NCI-H2029 treated with DMSO at 0.1 percent for 48 hours (cell line): ENCODE measurements at places on chromosomes 3 and 15.
A peak's percentile ranks its signal among the peaks of the same experiment; 100 is the strongest.

GRCh38 chr3:39460677-39461076 is 6.8 kb upstream of the MOBP start:
- no peak for DNase-seq

GRCh38 chr3:129597087-129597999 is 9.1 kb downstream of the PLXND1 start:
- DNase-seq = no peak

DNA sequence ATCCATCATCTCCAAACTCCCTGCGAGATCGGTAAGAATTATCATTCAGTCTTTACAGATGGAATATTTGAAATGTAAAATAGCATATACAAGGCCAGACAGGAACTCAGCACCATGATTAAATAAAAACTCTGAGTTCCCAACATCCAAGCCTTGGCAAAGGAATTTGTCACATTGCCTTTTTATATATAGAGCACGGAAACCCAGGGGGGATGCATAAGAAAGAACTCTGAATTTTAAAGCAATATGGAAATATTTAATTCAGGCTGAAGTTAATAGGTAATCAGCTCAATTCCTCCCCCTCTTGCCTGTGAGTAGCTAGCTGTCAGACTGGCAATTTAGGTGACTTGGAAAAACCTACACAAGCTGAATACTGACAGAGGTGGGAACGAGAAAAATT is 217.9 kb upstream of the KCNMB2 start:
- DNase-seq = no peak

DNA sequence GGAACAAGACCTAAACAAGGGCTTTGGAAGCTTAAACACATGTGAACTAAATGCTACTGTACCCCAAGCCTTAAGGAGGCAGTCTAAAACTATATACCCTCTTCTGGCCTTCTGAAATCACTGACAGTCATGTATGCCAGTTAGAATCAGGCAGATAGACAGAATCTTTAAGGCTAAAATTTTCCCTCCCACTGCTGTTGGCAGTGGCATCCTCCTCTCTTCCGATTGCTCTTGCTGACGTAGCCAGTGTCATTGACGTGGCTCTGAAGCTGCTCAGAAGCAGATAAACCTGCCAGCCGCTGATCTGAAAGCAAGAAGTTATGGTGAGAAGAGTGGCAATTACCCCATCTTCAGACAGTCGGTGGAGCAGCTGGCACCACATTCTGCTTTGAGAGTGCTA is 3.3 kb downstream of the RYR3 start:
- DNase-seq = no peak

GRCh38 chr15:68506071-68506470 is 72.7 kb upstream of the CORO2B start:
- DNase-seq = no peak

DNA sequence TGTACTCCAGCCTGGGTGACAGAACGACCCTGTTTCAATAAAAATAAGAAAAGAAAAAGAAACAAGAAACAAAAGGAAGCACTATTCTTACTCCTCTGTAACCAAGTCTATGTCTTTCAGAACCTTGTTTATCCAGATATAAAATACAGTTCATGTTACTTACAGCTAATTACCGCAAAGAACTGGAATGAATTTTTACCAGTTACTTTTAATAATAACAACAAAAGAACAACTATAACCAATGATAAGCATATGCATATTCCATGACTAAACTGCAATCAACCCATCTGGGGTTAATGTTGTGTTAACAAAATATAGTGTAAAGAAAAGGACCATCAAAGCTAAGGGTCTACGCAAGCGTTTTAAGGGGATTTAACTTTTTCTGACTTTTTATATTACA is 123.2 kb downstream of the SNRK start:
- DNase-seq = no peak

DNA sequence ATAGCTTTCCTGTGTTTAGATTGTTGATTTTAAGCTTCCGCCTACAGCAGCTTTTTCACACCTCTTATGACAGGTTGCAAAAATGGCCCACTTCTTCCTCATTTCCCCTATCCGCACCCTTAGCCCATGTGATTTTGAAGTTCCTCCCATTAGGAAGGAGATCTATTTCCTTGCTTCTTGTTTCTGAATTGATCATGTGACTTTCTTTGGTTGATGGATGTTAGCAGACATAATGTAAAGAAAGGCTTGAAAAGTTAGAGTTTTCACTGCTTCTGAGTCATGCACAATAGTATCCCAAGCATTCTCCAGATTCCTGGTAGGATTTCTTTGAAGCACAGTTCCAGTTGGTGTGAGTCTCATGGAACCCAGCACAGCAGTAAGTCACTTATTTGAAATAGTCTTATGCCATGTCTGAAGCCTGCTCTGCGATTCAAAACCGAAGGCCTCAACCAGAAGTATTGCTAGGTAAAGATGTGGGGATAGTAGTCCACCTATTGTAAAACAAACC is 76.6 kb downstream of the EDEM1 start:
- DNase-seq = no peak

- no peak for DNase-seq
These were observed 7.7 kb downstream of the CCRL2 start for GRCh38 chr3:46414739-46415138.

GRCh38 chr3:148493631-148494030 is 204.1 kb upstream of the AGTR1 start:
- no peak for DNase-seq

- DNase-seq = no peak
These were observed 16.0 kb downstream of the TOMM70 start for GRCh38 chr3:100384733-100385525.

- no peak for DNase-seq
These were observed 344.6 kb upstream of the DCBLD2 start for GRCh38 chr3:99246010-99246654.

DNA sequence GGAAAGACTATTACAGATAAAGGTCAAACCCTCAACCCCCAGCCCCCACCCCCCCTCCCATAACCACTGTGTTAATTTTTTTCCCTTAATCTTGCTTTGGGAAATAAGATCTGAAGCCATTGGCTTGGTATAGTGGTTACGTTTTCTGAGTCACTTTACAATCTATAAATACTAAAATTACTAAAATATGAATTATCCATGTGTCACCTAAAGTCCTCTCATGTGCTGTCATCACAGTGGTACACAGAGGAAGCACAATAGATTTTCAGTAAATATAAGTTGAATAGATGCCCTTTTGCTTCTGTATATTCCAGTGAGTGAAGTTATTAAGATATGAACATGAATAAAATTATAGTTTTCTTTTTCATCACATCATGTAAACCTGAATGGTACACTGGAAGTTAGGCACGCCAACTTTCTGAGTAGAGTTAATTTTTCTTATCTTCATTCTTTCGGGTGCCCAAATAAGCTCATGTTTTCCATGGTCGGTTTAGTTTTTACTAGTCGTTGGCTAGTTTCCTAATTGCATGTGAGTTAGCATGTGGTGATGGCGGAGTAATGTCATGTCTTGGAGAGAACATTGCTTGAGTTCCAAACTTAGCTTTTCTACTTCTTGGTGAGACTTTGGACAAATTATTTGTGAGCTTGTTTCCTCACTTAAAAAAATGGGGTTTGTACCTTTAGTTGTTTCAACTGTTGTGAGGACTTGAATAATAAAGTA is 11.5 kb downstream of the PPP4R2 start:
- no peak for DNase-seq

DNA sequence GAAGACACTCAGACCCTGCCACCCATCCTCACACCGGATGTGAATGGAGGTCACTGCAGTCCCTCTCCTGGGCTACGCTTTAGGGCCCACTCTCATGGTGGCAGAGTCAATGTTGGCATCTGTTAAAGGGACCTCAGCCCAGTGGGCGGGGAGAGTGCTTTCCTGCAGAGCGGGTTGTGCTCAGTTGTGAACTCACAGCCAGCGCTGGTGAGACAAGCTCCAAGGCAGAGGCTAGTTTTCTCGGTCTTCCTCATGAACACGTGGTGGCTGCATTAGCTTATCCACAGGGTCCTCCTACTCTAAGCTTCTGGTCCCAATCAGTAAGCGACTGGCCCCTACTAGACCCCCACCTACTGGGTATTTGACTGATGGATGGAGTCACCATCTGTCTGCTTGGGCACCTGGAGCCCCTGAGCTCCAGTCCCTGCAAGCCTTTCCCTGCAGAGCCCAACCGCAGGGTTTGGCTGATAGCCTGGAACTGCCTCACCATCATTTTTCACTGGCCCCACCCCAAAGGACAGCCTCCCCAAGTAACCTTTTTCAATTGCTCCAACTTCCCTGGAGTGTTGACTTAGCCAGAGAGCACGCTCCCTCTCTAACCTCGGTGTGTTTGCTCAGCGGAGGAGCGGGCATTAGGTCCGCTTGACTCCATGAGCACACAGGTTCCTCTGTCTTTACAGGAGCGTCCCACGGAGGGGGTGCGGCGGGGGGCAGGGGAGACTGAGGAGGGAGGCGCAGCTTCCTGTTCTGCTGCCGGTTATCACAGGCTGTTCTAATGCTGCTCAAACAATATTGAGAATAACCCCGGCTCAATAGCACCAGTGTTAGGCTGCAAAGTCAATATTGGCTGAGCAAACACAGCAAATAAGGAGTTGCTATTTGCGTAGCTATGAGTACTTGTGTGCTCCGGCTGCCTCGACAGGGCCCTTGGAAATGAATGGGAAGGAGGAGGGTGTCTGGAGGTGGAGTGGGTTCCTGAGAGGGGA is 141.7 kb downstream of the RPLP1 start:
- DNase-seq = peak; percentile 93

GRCh38 chr3:152176998-152177397 is 91.7 kb upstream of the MBNL1 start:
- no peak for DNase-seq

DNA sequence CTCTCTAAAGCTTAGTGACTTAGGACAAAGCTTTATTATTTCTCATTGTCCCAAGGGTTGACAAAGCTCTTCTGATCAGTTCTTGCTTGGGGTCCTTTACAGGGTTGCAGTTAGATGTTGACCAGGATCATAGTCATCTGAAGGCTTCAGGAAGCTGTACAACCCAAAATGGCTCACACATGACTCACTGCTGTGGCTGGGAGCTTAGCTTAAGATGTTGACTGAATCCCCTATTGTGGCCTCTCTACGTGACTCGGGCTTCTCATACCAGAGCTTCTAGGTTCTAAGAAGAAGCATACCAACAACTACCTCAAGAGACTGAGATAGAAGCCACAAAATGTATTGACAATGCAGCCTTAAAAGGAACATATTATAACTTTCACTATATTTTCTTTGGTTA is 569.6 kb upstream of the ROBO2 start:
- DNase-seq = no peak

DNA sequence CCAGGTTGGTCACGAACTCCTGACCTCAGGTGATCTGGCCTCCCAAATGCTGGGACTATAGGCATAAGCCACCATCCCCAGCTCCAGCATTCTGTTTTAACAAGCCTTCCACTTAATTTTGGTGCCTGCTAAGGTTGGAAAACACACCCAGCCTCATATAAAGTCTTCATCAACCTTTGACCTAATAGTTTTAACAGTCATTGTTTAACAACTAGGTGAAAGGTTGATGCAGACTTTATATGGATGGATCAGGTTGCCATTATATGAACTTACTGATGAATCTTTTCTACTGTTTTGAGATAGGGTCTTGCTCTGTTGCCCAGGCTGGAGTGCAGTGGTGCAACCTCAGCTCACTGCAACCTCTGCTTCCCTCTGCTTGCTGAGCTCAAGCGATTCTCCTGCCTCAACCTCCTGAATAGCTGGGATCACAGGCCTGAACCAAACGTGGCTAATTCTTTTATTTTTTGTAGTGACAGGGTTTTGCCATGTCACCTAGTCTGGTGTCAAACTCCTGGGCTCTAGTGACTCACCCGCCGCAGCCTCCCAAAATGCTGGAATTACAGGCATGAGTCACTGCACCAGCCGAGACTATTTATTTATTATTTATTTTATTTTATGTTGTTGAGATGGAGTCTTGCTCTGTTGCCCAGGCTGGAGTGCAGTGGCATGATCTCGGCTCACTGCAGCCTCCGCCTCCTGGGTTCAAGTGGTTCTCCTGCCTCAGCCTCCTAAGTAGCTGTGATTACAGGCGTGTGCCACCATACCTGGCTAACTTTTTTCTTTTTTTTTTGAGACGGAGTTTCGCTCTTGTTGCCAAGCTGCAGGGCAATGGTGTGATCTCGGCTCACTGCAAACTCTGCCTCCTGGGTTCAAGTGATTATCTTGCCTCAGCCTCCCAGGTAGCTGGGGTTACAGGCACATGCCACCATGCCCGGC is 3.1 kb upstream of the RPAP1 start:
- DNase-seq = no peak

DNA sequence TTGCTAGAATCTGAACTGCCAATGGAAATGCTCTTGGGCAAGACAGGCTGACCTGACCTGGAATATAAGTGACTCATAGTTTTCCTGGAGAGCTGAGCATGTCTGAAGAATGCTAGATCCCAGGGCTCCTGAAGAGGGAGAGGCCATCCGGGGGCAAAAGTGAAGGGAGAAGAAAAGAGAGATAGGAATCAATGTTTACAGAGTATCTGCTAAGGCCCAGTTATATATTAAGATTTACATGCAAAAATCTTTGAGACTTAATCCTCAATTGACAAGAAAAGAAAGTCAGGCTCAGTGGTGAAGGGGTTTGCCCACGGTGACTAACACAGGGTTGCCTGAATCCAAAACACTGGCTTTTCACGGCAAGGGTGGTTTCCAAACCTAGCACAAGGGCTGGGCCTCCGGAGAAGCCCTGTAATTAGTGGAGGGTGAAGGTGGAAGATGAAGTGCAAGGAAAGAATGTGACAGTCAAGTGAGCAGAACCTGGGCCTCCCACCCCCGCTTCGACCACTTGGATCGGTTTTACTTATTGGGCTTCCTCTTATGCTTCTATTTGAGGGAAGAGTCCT is 91.7 kb upstream of the FGF12 start:
- no peak for DNase-seq

DNA sequence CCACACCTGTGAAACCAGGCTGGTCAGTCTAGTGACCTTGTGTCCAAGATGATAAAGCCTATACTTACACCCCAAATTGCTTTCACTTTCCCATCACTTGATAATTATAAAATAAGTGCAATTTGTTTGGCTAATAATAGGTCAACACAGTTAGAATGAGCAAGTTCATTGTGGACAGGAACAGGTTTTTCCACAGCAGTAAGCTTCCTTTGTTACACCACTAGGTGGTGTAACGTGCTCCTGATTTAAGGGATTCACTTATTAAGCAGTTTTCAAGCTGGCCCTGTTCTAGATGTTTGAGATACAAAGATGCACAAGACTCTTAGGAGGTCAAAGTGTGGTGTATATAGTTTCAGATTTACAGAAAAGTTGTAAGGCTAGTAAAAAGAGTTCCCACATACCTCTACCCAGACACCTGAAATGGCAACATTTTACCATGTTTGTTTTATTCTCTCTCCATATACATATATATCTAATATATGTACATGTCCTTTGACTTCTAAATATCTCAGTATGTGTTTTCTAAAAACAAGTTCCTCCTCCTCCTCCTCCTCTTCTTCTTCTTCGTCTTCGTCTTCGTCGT is 6.8 kb upstream of the MFSD1 start:
- no peak for DNase-seq

DNA sequence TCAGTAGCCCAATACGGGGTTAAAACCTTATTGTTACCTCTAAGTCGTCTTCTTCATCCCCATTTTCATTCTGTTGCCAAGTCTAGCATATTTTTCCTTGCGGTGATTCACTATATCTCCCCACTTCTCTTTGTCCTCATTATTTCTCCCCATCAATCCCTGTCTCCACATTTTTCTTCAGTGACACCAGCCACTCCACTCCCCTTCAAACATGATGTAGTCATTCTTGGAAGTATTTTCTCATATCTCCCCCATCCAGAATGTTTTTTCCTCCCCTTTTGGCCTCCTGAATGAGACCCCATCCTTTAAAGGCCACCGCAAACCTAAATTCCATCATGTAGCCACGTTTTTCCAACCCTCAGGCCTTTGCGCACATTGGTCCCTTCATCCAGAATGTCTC is 105.9 kb downstream of the TOP2B start:
- DNase-seq = no peak
